ENCODE measurements at places on chromosomes 3 and 15. TPM values are rescaled to one million over a fixed set of nuclear protein-coding genes. Genes with fewer than 3 reads are reported as not detected.

DNA sequence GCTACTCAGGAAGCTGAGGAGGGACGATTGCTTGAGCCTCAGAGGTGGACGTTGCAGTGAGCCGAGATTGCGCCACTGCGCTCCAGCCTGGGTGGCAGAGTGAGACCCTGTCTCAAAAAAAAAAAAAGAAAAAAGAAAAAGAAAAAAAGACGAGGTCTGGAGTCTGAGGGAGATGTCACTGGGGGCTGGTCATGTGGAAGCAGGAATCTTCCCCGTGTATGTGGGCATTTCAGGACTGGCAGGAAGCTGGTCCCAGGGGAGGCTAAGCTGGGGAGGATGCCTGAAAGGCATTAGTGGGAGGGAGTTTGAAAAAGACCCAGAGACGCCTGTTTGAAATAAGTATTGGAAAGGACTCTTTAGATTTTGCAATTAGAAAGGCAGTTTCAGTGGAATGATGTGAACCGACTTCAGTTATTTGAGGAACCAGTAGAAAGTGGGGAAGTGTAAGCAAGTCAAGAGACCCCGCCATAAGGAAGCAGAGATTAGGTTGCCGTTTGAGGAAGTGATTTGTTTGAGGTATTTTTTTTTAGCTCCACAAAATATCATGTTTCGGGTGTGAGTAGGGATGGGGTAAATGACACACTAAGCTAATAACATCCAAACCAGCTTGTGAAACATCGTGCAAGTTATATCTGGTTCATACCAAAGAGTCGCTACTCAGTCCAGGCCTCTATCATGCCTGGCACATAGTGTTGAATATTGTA is 55.5 kb downstream of the ST6GAL1 start:
- no peak overlapping the region for H3K4me3 ChIP-seq
- peaks cover 16% of the 10 kb centered on the region for H3K4me1 ChIP-seq
- no peaks in the 10 kb centered on the region for H3K27me3 ChIP-seq
- DNase-seq: no peak
- H3K27ac ChIP-seq: no peak overlapping the region

GRCh38 chr3:82354228-82354627 is 592.8 kb upstream of the GBE1 start:
- no peaks in the 10 kb centered on the region for H3K36me3 ChIP-seq
- no peak for DNase-seq
- H3K4me3 ChIP-seq: no peak overlapping the region
- no peaks in the 10 kb centered on the region for H3K4me1 ChIP-seq
- H3K27ac ChIP-seq: no peak overlapping the region
- no peaks in the 10 kb centered on the region for H3K27me3 ChIP-seq

- no peaks in the 10 kb centered on the region for H3K4me1 ChIP-seq
- no peak for DNase-seq
- no peak overlapping the region for H3K4me3 ChIP-seq
- no peaks in the 10 kb centered on the region for H3K27me3 ChIP-seq
- no peaks in the 10 kb centered on the region for H3K36me3 ChIP-seq
These were observed 155.8 kb downstream of the NR1D2 start for GRCh38 chr3:24100696-24101402.

DNA sequence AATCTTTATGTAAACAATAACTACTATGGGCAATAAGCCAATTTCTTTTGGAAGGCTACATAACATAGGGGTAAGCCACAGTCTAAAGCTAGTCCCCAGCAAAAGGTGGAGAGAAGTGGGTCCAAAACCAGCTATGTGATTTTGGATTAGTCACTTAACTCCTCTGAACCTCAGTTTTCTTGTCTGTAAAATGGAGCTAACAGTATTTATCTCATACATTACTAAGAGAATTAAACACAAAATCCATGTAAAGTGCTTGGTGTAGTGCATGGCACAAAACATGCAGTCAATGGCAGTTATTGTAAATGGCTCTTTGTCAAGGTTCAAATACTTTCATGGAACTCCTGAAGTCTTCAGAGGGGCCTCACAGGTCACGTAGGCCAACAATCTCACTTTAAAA is 13.3 kb downstream of the RFT1 start:
- peaks cover 69% of the 10 kb centered on the region for H3K36me3 ChIP-seq
- H3K4me3 ChIP-seq: no peak overlapping the region
- no peaks in the 10 kb centered on the region for H3K4me1 ChIP-seq
- no peaks in the 10 kb centered on the region for H3K27me3 ChIP-seq
- no peak for DNase-seq

Gene LEKR1
- 0.76 TPM for total RNA-seq

Gene TMEM62
- 31.0 TPM for total RNA-seq

Gene NAALADL2
- 9.9 TPM for total RNA-seq

Data from left lung (tissue), 14 donors.